Activated T-helper 1 cell treated with anti-CD3 and anti-CD28 coated beads, Interleukin-2, amount 50 U/mL, for 16 hours (primary cell): ENCODE measurements at places on chromosomes 12 and 14.
A peak's percentile ranks its signal among the peaks of the same experiment; 100 is the strongest.

DNA sequence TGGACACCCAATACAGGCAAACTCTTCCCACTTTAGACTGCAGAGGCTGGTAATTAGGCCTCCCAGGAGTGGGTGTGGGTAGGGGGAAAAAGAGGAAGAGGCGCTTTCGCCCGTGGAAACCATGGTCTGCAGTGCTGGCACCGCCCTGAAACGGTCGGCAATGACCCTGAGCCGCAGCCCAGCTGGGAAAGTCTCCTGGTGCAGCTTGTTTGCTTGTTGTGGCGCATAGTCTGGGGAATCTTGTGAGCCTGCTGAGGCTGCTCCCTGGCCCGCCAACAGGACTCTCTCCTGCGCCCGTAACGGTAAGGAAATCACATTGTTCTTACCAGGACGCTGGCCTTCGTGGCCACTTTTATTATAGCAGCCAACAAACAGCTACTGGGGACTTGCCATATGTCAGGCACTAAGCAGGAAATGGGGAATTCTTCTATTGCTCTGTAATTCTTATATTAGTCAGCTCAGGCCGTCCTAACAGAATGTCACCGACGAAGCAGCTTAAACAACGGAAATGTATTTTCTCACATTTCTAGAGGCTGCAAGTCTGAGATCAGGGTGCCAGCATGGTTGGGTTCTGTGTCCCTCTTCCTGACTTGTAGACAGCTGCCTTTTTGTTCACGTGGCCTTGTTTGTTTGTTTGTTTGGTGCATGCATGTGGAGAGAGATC lies 52.5 kb upstream of the RIN3 start:
- DNase-seq = no peak

DNA sequence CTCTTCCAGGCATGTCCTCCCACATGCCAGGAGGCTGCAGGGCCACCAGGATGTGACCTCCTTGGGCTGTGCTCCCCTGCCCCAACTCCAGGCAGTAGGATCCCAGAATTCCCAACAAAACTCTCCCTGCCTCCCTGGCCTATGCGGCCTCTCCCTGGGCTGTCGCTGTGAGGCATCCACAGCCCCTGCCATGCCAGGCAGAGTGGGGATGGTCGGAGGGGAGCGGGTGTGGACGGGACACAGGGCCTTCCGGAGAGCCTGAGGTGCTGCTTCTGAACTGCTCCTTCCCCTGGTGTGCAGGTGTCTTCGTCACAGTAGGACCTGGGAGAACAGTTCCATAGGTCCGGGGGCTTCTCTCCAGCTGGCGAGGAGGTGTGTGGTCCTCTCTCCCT lies 18.3 kb downstream of the GPR132 start:
- no peak for DNase-seq

DNA sequence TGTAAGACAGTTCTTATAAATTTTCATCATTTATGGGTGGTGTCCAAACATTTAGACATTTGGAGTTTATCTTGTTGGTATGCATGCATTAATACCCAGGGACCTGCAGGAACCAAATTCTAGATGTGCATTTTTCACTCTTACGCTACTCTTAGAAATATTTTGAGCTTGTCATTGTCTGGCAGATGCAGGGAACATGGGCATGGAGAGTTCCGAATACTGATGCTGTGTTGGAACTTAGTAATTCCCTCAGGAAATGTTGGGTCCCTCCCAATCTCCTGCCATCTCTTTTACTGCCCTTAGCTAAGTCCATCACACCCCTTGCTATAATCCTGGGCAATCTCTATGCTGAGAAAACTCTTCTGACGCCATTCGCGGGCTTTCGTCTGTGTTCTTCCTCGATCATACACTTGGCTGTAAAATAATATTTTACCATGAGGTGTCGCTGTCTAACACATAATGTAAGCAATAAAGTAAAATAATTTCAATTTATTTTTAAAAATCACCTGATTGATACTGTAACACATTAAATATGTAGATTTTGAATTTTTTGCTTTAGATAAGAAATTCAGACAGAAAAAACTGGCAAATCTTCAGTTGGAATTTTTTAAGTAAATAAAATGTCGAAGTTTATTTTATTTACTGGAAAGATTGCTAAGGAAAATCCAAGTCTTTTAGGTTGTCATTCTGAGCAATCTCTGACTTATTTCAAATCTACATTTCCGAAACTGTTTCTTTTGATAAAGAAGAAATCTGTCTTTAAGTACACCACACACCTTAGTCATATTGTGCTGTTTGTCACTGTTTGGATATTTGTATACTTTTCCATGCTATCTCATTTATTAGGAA lies 304.1 kb upstream of the SSTR1 start:
- DNase-seq = no peak

GRCh38 chr14:21097636-21098075 lies 799 bp downstream of the ZNF219 start:
- DNase-seq = no peak

- peak; percentile 44 for DNase-seq
Measured at GRCh38 chr14:88005978-88006851, 1.3 kb downstream of the GPR65 start.

GRCh38 chr12:115163710-115164109 lies 479.7 kb upstream of the TBX3 start:
- DNase-seq = no peak

DNA sequence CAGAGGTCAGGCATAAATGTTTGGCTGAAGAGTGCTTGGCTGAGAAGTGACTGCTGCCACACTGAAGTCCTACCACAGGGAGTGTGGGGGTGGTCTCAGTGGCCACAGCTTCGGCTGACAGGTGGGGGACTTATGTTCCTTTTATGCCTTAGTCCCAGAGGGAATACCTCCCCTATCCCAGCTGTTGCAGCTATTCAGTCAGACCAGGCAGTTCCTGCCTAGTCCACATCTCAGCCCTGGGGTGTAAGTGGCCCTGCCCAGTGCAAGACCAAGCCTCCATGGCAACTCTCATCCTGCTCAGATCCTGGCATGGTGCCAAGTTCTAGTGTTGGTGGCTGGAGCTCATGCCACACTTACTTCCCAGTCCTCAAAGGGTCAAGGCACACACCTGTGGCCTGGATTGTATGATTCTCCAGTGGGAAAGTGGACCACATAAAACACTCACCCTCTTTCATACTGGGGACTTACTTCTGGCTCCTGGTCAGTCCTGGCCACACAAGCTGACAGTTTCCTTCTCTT lies 161.3 kb upstream of the CAND1 start:
- no peak for DNase-seq

DNA sequence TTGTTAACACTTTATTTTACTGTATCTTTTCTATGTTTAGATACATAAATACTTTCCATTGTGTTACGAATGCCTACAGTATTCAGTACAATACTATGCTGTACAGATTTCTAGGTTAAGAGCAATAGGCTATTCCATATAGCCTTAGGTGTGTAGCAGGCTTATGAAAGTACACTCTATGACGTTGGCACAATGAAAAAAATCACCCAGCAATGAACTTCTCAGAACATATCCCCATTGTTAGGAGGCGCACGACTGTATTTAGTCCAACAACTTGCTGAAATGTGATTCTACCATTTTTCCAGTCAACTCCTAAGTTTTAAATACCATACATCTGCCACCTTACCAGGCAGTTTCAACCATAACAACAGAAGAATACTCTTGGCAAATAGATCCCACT lies 1.8 kb downstream of the PARP11 start:
- no peak for DNase-seq

- DNase-seq = no peak
Measured at GRCh38 chr12:54593135-54593534, 4.7 kb upstream of the PPP1R1A start.

DNA sequence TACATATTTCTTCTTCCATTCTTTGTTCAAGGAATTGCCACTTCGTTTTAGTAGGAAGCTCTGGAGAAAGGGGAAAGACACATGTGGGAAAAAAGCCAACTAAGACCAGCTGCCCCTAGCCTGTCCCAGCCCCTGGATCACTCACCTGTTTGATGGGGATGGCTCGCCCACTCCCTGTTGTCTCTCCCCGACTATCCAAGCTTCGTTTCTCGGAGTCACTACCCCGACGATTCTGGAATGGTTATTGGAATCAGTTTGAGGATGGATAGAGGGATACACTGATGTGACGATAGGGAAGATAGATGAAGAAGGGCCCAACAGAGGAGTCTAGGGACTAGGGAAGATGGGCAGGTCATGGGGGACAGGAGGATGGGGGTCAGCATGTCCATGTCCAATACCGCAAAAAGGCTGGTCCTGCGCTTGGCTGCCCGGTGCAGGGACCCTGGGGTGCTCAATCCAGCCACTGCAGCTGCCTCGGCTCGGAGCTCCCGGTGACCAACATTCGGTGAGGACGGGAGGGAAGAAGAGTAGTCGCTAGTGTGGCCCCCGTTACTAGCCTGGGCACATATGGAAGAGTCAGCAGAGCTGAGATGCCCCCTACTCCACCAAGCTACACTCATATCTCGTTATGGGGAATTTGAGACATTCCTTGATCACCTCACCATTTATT lies 7.0 kb downstream of the AGAP2 start:
- no peak for DNase-seq

DNA sequence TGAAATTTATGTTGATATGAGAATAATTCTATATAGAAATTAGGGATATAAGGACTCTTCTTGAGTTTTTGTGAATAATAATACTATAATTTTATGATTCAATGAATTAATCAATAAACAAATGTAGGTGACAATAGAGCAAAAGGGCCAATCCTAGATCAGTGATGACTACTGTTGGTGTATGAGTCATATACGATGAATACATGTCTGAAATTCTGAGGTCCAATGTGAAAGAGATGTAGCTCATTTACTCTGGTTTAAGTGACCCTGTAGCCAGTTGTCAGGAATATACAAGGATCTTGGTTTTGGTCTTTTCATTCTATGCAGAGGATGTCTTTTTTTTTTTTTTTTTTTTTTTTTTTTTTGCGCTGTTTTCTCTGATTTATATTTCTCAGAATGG lies 72.1 kb upstream of the RTL1 start:
- no peak for DNase-seq

- no peak for DNase-seq
Measured at GRCh38 chr14:78790271-78790670, 620.1 kb downstream of the NRXN3 start.

GRCh38 chr14:33081259-33081658 lies 142.6 kb downstream of the NPAS3 start:
- DNase-seq = no peak

- DNase-seq = no peak
Measured at GRCh38 chr12:124636138-124636978, 68.9 kb upstream of the NCOR2 start.

GRCh38 chr12:104669089-104669721 lies 212.5 kb downstream of the CHST11 start:
- DNase-seq = no peak

DNA sequence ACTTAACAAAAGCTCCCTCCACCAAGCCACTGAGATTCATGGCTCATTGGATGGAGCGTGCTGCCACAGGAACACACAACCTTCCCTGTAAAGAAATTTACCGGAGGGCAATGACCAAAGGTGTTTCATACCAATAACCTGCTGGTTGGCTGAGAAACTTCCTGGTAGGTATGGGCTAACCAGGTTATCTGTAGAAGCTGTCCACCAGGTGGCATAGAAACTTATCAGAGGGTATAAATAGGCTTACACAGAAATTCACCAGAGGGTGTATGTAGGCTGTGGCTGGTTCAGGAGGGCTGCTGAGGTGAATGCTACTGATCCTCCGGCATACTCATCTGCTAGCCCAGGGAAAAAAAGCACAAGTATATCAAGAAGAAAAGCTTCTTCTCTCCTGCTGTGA lies 27.1 kb upstream of the MTERF2 start:
- no peak for DNase-seq

DNA sequence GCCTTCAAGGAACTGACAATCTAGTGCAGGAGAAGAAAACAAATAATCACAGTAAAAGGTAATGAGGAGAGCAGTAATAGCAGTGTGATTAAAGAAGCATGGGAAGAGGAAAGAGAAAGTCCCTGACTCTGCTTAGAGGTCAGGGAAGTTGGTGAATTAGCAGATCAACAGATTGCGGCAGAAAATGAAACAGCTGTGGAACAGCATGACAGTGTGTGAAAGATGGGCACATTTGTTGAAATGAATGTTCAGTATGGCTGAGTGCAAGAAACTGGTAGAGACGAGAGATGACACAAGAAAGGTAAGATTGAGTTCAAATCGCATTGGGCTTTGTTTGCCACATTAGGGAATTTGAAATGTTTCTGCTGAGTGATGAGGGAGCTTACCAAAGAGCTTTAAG lies 63.7 kb upstream of the RASSF8 start:
- DNase-seq = no peak

- DNase-seq = no peak
Measured at GRCh38 chr12:87846045-87846444, 183.2 kb downstream of the C12orf50 start.

DNA sequence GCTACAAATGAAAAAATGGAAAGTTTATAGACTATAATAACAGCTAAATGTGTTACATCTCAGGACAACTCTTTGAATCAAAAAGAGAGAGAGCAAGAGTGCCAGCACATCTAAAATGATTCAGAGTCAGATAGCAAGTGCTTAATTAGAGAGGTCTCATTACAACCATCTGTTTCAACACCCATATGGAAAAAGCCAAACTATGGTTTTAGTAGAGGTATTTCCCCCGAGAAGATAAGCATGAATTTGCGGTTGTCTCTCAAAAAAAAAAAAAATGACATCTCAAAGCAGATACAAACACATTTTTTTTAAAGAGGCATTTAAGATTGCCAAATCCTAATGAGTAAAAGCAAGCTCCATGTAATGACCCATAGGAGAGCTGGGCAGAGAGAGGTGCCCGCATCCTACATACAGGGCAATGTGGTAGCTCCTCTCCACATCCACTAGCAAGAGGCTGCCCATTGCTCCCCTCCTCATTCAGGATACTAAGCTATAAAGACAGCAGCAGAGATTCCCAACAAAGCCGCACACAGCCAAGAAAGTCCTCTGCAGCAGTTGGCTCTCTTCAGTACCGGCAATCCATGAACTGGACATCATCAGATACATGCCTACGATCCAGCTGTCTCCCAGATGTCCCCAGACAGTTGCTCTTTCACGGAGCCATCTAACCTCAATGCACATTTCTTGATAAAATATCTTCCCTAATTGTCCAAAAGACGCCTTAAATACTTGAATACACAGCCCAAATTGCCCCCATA lies 100.4 kb downstream of the EFCAB11 start:
- no peak for DNase-seq

GRCh38 chr12:70719672-70720420 lies 82.6 kb upstream of the PTPRB start:
- DNase-seq = no peak

GRCh38 chr14:34195964-34196363 lies 245.1 kb upstream of the EGLN3 start:
- DNase-seq = no peak
